ENCODE measurements at places on chromosomes 6 and 20. TPM values are rescaled to one million over a fixed set of nuclear protein-coding genes. Genes with fewer than 3 reads are reported as not detected.

GRCh38 chr6:80767808-80768207 is 661.3 kb downstream of the BCKDHB start:
- no peak for DNase-seq

DNA sequence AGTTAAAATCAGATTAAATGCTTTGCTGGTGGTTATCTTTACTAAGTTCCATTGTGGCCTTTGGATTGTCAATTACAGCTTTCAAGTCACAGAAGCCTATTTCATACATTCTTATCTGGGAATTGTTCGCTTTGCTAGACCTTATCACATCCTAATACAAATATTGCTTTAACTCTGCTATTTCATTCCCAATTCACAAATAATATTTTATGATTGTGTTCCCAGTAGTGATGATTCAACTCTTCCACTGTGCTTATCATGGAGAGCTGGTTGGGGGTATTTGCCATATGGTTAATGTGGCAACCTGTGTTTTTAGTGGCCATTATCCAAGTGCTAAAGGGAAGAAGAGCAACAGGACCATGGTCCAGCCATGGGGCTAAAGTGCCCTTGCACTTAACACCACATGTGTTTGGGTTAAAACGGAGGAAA is 72.9 kb upstream of the GLP1R start:
- no peak for DNase-seq

- DNase-seq: no peak
Measured at GRCh38 chr6:25486550-25486949, 165.5 kb upstream of the SCGN start.

Gene SLC26A8
- not detected for total RNA-seq

- peak; percentile 42 for DNase-seq
Measured at GRCh38 chr6:142635130-142635529, 309.8 kb downstream of the HIVEP2 start.

DNA sequence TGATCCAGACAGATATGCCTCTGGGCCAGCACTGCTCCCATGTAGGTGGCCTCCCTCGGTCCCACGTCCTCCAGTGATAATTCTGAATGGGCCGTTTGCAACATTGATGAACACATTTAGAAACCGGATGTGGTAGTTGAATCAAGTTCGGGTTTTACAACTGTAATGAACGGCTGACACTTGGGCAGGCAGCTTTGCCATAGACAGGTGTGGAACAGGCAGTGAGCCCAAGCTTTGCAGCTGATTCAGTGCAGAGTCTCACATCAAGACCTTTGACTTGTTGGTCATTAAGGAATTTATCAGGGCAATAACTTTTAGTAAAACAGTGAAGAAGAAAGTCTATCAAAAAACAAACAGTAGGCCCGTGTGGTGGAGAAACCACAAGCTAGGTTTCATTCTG is 466.6 kb upstream of the AGPAT4 start:
- no peak for DNase-seq

- peak; percentile 63 for DNase-seq
Measured at GRCh38 chr6:132669690-132670291, 10.8 kb upstream of the TAAR1 start.

Gene HCK
- total RNA-seq: not detected

Gene TRIM40
- total RNA-seq: not detected

Measured in PC-9 (cell line).